ENCODE measurements at places on chromosomes 7 and 10.

GRCh38 chr7:158406364-158406763 is 181.3 kb downstream of the PTPRN2 start:
- no peak for DNase-seq

GRCh38 chr10:117167789-117168674 is 29.3 kb upstream of the KCNK18 start:
- peak; percentile 78 for DNase-seq

DNA sequence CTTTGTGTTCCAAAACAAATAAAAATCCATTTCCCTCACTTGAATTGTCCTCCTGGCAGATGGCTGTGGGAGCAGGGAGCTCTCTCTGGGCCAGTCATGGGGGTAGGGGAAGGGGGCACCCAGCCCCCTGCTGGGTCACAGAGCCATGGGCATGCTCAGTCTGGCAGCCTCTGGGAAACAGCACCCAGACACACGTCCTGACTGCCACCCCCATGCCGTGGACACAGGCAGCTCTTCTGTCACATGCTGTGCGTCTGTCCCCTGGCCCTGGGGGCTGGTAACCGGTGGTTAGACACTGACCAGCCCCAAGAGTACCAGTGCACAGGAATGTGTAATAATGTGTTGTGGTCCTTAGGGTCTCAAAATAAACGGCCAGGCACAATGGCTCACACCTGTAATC is 47.0 kb downstream of the RASGEF1A start:
- DNase-seq = no peak

DNA sequence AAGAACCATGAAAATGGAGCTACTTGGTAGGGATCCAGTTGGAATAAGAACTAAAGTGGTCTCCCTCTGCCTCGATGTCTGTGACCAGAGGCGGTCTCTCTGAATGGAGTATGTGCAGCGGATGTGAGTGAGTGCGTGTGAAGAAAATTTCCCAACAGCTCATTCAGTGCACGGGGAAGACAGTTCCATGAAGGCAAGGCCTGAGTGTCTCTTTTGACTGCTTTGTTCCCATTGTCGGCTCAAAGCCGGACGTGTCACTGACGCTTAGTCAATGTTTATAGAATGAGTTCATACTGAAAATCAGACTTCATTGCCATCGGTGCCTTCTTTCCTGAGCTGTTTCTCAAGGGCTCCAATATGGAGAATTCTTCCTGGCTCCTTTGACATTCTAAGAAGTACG is 55.3 kb upstream of the GRB10 start:
- DNase-seq = no peak

DNA sequence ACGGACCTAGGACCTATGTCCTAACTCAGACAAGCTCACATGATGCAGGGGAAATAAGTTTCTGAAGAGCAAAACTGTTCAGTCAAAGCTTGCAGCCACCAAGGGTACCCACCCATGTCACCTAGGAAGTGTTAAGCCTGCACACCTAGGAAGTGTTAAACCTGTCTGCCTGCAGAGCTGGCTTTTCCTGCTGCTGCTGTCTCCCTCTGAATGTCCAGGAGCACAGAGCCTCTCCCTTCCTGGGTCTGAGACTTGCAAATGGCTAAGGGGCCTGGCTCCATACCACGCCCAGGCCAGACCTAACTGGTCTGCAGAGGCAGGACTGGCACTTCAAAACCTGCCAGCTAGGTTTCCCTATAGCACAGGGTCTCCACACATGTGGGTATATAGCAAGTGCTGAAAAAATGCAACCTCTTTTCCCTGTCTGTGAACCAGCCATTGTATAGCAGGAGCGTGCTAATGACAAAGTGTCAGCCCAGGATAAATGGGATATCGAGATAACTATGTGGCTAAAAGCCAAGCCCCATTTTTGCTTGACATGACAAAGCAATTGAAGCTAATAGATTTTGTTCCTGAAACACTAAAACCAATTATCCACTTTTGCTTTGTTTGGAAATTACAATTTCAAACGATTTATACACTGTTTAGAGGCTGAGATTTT is 1.5 kb downstream of the GDF2 start:
- DNase-seq = no peak

DNA sequence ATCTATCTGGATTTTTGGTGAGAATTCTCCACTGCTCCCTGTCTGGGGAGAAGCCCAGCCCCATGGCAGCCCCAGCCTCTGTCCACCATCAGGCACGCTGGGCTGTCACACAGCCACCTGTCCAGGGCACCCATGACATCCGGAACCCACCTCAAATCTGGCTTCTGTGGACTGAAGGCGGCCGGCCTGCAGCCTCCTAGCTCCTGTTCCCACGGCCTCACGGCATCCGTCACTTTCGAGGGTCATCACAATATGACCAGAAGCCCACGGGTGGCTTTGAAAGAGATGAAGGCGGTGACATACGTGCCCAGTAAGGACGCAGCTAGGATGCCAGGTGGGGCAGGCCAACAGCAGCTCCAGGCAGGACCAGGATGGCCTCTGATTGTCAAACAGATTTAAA is 140.9 kb downstream of the PTPRN2 start:
- no peak for DNase-seq

DNA sequence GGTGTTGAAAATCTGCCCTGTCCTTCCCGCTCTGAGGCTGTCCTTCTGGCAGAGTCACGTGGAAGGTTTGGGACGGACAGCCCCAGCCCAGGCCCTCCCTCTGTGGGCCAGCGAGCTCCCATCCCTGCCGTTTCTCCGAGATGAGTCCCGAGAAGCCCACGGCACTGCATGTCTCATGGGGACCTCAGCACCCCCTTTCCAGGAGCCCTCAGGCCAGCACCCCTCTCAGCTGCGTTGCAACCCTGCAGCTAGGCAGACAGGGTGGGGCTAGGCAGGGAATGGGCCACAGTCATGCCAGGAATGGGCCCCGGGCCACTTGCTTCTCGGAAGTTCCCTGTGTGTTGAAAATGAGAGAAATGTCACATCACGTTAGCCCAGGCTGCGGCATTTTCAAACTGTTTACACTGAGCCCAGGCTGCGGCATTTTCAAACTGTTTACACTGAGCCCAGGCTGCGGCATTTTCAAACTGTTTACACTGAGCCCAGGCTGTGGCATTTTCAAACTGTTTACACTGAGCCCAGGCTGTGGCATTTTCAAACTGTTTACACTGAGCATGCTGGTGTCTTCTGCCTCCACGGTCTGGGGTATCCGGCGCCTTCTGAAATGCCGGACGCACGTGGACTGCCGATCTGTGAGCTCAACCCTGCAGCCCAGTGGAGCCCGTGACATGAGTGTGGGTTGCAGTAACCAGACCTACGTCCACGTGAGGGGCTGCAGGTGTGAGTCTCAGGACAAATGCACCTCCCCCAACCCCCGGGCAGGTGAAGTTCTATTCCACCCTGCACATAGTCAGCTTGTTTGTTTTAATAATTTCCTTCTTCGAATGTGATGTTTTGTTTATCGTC is 42.6 kb downstream of the FAM20C start:
- DNase-seq = no peak

DNA sequence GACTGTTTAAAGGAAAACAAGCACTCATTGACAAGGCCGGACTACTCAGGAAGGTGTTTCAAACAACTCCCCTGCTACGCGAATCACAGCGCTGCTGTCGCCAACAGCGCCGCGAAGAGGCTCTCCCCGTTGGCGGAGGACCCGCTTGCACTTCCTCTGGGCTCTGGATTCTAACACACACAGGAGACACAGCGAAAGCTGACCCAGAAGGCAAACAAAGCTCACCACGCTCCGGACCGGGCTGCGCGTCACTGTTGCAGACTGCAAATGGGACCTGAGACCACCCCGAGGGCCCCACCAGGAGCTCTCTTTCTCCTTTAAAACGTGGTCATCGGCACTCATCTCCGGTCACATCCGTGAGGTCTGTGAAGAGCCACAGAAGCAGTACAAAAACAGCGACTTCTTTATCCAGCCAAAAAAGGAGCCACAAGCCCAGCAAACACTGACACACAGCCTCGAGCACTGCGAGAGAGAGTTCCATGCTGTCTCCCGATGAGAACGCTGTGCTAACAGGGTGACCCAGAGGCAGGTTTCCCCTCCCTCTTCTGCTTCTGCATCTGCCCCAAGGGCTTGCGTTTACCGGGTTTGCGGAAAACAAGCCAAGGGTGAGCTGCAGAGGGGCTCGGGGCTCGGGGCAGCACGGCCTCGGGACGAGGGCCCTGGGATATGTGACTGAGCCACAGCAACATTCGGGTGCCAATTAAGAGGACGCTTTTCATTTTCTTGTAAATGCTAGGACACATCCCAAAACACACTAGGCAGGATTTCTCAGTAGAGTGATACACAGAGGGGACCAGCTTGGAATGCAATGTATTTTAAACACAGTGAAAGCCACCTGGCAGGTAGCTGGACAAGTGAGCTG is 41.3 kb downstream of the AMZ1 start:
- DNase-seq = no peak

DNA sequence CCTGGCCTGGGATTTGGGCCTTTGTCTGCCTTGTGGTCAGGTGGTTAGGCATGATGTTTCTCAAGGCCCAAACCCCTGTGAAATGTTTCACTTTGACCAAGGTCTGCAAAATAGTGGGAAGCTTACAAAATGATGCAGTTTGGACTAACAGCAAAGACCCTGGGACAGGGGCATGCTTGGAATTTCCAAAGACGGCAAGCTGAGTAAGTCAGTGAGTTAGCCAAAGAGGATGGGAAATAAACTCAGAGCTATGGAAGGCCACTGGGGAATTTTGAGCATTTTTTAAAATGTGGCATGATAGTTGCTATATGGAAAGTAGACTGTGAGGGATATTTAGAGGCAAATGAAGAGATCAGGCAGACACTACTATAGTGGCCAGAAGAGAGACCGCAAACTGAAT is 31.6 kb upstream of the PPP1R3C start:
- no peak for DNase-seq

DNA sequence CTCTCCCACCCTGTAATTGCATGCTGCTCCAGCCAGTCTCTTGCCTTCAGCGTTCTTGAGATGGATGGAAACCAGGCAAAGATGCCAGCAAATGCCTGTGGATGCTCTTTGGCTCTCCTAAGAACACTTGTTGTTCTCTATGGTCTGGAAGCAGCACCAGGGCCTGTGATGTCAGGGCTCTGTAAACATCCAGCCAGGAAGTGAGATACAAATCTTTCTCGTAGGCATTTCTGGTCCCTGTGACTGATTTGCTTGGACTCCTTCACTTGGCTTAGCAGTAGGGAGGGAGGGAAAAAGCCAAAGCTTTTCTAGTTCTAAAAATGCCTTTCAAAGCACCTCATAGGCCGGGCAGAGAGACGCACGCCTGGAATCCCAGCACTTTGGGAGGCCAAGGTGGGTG is 201.3 kb downstream of the REEP3 start:
- no peak for DNase-seq

DNA sequence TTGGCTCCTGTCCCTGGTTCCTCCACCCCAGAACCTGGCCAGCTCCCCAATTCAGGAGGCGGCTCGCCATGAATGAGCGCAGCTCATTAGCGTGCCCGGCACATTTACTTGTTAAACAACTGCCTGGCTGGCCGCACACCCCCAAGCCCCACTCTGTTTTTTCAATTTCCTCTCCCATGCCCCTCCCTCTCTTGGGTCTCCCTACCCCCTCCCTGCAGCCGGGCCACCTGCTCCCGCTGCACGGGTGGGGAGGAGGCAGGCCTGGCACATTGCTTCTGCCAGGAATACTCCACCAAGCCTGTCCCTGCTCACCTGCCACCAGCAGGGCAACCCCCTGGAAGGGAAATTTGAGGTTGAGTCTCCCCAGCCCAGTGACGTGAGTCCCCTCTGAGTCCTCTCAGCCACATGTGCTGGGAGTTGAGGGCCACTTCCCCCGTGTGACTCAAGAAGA is 2.5 kb upstream of the SLIT1 start:
- DNase-seq = no peak

DNA sequence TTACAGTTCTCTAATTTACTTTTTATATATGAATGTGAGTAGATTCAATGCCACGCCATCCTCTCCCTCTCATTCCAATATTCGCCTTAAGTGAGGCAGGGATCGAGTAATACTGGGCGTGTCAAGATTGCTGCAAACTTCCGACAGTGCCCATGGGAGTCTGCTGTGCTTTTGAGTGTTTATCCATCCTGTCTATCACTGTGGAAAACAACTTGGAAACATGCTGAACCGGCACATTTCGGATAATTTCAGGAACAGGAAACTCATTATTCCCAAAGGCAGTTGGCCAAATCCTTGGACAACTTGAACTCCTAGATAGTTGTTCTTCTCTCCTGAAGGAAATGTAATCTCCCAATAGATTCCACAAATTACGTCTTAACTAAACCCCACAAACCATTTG is 28.5 kb downstream of the PIP4K2A start:
- no peak for DNase-seq

GRCh38 chr7:79714081-79714480 is 260.6 kb upstream of the MAGI2 start:
- no peak for DNase-seq

DNA sequence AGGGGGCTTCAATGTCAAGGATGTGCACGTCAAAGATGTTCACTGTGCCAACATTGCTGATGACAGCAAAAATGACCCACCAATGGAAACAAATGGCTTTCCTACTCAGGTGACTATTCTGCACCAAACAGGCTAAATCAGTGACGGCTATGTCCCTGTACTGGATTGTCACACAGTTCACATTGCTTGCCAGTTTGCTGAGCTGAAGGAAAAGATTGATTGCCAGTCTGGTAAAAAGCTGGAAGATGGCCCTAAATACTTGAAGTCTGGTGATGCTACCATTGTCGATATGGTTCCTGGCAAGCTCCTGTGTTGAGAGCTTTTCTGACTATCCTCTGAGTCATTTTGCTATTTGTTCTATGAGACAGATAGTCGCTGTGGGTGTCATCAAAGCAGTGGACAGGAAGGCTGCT is 202.2 kb upstream of the ETV1 start:
- DNase-seq = no peak

- no peak for DNase-seq
Measured at GRCh38 chr7:112260911-112261310, 54.4 kb downstream of the ZNF277 start.

DNA sequence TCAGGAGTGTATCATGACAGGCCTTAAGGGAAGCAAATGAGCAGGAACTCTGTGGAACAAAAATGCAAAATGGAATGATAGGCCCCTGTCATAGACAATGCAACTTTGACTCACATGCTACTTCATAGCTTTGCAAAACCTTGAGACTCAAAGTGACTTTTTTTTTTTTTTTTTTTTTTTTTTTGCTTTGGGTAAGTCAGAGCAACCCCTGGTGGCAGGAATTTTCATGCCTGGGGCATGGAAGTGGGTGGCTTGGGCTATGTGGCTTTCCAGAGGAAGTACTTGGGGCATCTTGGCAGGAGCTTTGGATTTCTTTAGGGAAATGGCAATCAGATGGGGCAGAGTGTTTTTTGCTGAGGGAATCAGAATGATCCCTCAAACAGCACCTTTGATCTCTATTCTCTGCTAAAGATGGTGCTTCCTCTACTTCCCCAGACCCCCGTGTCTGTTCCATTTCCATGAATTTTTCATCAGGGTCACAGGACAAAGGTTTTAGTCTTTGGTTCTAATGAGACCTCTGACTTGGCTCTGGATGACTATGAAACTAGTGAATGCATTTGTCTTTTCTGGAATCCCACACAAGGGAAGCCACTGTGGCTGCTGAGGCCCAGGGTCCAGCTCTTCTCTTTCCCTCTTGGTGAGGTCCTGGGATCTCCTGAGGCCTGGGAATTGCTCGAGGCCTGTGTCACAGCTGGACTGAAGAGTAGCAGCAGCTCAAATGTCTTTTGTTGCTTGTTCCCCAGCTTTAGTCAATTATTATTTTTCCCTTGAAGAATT is 62.8 kb downstream of the TACC2 start:
- no peak for DNase-seq

Data from stimulated activated naive CD4-positive, alpha-beta T cell (primary cell).